Activated T-helper 1 cell treated with anti-CD3 and anti-CD28 coated beads, Interleukin-12 subunit alpha, Interleukin-12 subunit beta, Interleukin-2, Interleukin-4 antibody, amounts not matched to agents 30 ng/mL and 10 ng/mL and 1 ng/mL, durations not matched to agents 14 hours and 24 hours and 36 hours (primary cell): ENCODE measurements at places on chromosomes 4 and X. TPM values are rescaled to one million over a fixed set of nuclear protein-coding genes. Genes with fewer than 3 reads are reported as not detected.

SRPX2 gene
- total RNA-seq = not detected in 2 replicates

KLHL4 gene
- not detected in 2 replicates for total RNA-seq

ATP1B4 gene
- not detected in 2 replicates for total RNA-seq

HPGD gene
- total RNA-seq = 2.6 and 3.1 TPM in 2 replicates

HTN1 gene
- not detected in 2 replicates for total RNA-seq
